Stimulated activated CD4-positive, alpha-beta T cell treated with anti-CD3 and anti-CD28 coated beads, Interleukin-1b, Interleukin-23, amount 100 ng/mL, for 1 hour (primary cell): ENCODE measurements at places on chromosomes 2 and 18.
A peak's percentile ranks its signal among the peaks of the same experiment; 100 is the strongest.

- no peak for DNase-seq
Measured at GRCh38 chr2:234771980-234772732, 179.7 kb upstream of the SH3BP4 start.

DNA sequence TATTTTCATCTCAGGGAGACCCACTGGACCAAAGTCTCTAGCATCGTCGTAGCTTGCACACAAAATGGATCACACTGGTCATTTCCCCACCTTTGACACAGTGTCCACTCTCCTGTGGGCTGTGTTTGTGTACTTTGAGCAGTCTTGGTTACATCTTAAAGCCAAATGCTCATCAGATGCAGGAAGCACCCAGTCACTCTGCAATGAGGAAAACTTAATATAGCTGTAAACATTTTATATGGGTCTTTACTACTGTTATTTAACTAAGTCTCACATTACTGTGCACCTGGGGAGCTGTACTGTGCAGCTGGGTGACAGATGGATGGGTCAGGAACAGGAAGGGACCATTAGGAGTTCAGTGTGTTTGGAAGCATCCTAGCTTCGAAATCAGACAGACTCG is 109.0 kb upstream of the CXCR4 start:
- DNase-seq = no peak

DNA sequence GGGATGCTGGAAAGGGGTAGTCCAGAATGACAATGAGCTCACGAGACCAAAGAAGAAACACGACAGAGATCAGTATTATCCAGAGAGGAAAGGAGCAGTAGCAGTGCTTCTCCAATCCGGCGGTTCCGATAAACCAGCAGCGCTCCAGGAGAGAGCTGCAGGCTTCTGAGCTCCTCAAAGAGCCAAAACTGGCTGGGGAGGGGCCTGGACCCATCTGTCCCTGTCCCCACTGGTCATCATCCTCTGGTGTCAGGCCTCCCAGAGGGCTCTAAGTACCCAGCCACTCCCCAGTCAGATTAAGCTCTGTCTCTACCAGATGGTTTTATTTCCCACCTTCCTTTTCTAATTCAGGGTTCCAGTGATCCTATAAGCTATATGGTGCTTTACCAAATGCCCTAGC is 23.2 kb downstream of the DNAJC27 start:
- DNase-seq = no peak

GRCh38 chr2:124542932-124543640 is 518.0 kb downstream of the CNTNAP5 start:
- no peak for DNase-seq

GRCh38 chr2:191014653-191015020 is 666 bp upstream of the STAT1 start:
- no peak for DNase-seq

DNA sequence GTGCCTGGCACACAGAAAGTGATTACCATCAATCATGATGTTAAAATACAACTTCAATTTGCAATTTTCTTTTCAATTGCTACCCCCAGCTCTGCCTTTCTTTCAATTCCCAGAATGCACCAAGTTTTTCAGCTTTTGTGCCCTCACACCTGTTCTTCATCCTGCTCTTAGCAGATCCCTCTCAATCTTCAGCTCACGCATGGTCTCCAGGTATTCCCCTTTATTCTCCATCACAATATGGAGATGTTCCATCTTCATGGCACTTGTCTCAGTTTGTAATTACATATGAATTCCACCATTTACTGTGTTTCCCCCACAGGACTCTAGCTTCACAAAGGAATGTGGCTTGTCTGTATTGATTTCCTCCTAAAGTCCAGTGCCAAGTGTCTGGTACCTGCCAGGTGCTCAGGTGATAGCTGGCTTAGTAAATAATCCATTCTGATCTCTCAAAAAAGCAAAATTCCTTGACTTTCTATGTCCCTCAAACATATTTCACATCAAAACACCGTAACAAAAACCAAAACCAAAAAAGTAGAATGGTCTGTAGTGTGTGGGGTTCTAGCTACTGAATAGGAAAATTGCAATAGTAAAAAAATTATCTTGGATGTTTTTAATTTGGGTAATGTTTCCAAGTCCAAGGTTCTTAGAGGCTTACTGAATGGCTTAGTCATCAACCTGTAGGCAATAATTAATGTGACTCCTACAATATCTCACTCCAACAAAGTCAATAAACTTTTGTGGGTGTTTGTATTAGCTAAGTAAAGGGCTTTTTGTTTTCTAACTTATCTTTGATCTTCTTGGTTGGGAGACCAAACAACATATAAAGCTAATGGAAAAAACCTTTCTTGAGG is 2.9 kb upstream of the INSIG2 start:
- DNase-seq = no peak

GRCh38 chr2:112253261-112253815 is 1.5 kb downstream of the ZC3H8 start:
- DNase-seq = no peak

GRCh38 chr2:85791704-85792565 is 38.1 kb downstream of the ATOH8 start:
- DNase-seq = no peak

DNA sequence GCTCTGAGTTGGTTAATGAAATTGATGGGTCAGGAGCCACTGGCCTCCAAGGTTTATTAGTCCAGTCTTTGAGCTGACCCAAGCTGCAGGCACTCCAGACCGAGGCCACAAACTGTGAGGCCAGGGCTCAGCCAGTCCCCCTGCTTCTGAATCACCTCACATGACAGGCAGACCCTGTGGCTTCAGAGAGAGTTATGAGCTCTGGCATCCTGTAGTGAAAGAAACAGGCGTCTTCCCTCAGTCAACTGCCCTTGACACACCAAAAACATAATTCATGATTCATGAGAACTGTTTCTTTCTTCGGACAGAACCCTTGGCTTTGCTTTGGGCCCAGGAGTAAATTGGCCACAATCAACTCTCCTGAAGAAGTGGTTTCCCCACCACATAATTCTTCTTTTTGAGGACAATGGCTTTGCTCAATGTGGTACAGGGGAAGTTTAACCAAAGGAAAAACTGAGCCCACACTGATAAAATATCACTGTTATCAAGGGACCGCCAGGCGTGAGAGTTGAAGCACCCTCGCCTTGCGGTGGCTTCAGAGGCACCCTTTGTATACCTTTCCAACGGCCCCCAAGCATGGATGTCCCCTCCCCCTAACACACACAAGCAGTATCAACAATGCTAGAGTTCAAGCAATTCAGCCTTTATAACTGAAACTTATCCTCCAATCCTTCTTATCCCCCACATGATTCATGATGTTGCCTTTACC is 226.9 kb downstream of the CYRIA start:
- no peak for DNase-seq

- no peak for DNase-seq
Measured at GRCh38 chr2:240589850-240590525, 3.5 kb downstream of the CAPN10 start.

DNA sequence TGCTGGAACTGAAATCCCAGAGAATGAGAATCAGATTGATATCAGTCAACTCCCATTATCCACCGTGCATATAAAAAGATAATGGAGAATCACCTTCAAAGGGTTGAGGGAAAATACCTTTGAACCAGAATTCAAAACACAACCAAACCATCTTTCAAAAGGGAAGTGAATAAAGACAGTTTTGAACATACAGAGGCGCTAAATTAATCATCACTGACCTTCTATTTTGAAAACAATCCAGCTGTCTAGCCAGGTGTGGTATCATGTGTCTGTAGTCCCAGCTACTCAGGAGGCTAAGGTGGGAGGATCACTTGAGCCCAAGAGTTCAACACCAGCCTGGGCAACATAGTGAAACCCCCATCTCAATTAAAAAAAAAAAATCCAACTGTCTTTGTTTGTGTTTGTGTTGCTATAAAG is 63.6 kb downstream of the TRABD2A start:
- no peak for DNase-seq

DNA sequence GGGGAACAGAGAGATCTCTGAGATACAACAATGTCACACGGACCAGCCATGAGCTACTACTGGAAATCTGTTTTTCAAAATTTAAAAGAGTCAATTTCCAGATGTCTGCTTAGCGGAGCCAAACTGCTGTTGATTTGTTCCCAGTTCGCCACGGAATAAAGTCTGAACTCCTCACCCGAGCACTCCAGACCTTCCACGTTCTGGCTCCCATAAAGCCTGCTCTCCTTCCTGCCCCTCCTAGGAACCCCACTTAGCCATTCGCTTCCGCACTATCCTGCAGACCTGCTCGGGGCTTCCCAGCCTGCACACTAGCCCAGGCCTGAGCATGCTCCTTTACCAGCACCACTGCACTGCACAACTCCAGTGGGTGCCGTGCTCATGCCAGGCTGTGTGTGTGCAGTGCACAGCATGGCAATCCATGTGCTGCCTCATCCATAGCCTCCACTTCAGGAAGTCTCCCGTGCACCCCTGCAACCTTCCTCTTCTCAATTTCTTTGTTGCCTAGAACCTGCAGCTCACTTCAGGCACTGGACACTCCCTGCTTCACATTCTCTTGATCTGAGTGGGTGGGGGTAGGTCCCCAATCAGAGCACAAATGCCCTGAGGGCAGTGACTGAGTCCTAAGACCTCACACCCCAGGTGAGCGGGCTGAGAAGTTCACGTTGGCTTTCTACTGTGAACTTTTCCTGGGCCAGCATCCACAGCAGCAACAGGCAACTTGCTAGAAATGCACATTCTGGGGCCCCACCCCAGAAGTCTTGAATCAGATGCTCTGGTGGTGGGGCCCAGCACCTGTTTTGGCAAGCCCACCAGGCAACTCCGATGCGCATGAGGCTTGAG is 53.7 kb downstream of the ZBTB7C start:
- DNase-seq = no peak

GRCh38 chr2:203489531-203489930 is 45.6 kb downstream of the RAPH1 start:
- no peak for DNase-seq

GRCh38 chr18:54335638-54336173 is 22.0 kb downstream of the STARD6 start:
- DNase-seq = no peak

- peak; percentile 10 for DNase-seq
Measured at GRCh38 chr2:222424729-222425671, 657 bp downstream of the SGPP2 start.

DNA sequence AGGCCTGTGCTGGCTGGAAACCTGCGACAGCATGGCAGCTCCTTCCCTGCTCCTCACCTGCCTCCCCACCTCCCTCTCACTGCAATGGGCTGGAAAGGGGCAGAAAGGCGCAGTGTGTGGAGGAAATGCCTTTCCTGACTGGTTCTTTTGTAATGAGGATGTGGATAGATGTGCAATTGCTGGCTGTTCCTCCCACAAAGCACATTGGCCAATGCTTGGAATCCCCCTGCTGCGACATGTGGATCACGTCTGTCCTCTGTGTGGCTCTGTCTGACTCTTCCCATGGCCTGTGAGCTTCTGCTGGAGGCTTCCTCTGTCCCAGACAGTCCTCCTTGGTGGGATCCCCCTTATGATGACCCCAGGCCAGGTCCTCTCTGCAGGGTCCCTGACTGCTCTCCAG is 172.5 kb downstream of the NCK2 start:
- no peak for DNase-seq

DNA sequence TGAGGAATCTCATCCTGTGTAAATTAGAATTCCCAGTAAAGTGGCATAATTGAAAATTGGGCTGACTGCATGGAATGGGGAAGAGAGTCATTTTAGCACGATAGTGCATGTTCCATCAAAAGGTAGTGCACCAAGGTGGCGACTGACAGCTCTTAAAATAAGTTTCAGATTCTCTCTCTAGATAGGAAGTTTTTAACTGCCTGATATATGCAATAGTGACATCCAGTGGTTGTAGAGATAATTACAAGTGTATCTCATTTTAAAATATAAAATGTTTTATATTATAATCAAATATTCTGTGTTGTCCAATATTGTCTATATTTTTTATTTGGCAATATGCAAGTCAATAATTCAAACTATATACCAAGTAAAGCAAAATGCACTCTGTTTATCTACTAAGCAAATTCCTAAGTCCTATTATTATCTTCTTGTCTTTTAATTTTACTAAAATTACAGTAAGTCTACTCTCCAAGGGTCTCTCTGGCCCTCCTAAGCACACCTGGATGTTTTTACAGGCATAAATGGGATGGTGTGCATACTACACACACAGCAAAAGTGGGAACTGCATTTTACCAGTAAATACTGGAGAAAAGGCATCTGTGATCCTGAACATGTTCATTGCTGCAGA is 397.7 kb upstream of the HNRNPA3 start:
- DNase-seq = no peak

DNA sequence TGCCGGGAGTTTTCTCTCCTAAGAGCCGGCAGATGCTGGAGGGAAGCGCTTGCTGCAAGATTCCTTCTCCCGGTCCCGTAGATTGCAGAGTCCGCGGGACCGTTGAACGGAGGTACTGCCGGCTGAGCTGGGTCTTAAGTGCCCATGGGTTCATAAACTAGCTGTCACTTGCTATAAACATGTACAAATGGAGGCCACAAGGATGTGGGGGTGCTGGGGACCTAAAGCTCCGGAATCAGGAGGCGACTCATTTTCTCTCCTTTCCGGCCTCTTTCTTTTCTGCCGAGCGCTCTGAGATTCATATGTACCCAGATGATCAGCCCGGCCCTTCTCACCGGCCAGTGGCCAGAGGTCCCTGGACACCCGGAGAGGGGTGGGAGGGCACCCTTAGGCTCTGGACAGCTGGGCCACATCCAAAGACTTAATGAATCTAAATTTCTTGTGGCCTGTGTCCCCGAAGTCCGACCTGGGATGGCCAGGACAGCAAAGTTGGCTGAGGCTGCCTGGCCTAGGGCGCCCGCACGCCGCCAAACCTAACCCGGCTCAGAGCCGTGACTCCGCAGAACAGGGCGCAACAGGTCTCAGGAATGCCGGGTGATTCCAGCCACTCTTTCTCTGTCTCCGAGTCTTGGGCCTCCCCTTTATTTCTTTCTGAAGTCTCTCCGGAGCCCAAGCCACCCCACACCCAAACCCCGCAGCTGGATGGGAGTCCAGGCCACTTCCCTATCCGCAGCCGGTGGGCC is 2.4 kb upstream of the PAX3 start:
- no peak for DNase-seq

DNA sequence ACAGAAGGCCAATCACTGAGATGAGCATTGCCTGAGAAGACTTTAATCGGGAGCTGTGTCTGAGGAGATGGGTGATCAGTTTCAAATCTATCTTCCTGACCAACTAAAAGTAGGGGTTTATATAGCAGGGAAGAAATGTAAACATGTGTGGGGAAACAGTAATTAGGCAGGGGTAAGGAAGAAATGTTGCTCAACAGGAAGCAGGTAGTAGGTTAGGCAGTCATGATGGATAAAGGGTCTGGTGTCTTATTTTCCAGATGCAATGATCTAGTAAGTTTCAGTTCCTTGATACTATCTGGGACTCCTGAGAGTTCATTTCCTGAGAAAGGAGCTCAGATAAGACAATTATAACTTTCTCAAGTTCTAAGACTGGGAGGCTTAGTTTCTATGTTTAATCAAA is 33.8 kb upstream of the DNAJC10 start:
- no peak for DNase-seq

GRCh38 chr2:54476852-54477251 is 20.7 kb downstream of the SPTBN1 start:
- no peak for DNase-seq

- no peak for DNase-seq
Measured at GRCh38 chr2:25491003-25491696, 149.4 kb upstream of the DNMT3A start.

GRCh38 chr2:88711897-88712296 is 20.4 kb downstream of the RPIA start:
- no peak for DNase-seq
